ENCODE measurements at places on chromosomes 5 and 9.

DNA sequence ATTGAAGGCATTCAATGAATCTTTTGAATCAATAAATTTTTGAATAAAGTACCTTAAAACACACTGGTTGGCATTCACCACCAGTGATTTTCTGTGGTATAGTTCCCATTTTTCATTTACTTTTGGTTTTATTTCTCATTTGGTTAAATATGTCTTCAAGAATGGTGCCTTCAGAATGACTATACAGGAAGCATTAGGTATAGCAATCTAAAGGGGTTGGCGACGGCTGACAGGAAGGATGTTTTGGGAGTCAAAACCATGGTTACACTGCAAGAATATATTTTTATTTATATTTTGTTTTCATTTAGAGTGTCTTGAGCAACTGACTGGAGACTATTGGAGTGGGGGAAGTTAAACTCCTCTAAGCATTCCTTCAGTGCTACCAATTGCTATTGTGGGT lies 235.7 kb downstream of the HTR1A start:
- DNase-seq = no peak

DNA sequence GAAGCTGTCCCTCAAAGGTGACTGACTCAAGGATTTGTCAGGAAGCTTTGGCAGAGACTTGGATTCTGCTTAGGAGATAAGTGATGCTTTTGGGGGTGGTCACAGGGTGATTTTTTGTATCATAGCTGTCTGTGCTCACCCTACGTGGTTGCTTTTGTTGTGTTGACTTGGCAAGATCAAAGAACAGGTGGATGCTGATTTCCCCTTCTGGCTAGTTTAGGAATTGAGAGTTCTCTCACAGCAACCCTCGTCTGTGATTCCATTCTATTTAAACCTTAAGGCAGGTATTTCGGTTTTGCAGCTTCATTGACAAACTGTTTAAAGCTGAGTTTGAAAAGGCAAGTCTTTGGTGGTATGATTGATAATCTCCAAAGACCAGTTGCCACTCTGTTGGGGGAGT lies 27.2 kb downstream of the ARHGAP26 start:
- no peak for DNase-seq

- no peak for DNase-seq
Measured at GRCh38 chr5:163505049-163505367, 411 bp upstream of the MAT2B start.

DNA sequence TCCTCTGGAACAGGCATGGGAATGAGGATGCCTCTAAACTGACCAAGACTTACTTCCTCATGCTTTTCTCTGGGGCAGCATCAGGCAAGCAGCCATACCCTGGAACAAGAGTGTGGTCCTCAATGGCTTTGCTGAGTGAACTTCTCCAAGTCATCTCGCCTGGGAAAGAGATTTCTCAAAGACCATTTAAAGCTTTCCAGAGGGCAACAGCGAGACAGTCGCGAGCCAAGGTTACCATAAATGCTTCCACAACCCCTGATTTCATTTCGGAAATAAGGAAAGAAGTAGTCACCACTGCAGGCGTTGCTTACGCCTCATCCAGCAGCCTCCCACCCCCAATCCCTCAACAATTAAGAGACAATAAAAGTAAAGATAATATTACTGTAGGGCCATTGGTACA lies 1.1 kb upstream of the SNCAIP start:
- no peak for DNase-seq

- DNase-seq = no peak
Measured at GRCh38 chr5:16508730-16509531, 43.3 kb upstream of the ZNF622 start.

DNA sequence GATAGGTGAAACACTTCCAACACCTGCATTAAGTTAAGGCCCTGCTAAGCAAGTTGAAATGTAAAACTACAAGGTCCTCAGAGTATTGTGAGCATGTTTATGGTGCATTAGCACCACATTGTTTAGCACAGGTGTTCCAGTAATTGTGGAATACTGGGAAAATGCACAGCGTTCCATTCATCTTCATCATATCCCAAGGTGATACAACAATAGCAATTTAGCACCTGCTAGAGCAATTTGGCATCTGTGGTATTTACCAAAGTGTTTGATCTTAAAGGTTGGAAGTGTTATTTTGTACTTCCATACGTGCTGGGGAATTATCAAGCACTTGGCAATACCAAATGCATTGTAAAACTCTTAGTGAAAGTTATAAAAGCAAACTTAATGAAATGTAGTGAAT lies 266.8 kb downstream of the CYLC2 start:
- DNase-seq = no peak

GRCh38 chr9:121912812-121913627 lies 180.1 kb downstream of the TTLL11 start:
- DNase-seq = no peak

- no peak for DNase-seq
Measured at GRCh38 chr9:18063856-18064390, 410.0 kb upstream of the ADAMTSL1 start.

DNA sequence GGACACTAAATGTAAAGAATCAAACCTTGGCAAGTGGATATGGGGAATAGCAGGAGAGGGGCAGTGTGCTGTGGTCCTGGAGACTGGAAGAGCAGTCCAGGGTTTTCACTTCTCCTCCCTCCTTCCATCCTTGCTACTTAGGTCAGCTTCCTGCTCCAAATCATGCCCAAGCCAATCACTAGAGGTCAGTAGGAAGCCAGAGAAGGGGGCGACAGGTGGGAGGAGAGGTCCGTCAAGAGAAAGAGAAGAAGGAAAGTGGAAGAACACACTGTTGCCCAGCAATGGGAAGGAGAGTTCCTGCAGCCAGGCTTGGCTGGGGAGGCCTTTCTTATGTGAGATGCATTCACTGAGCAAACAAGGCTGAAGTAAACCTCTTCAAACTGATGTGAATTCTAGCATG lies 289.6 kb downstream of the DTWD2 start:
- no peak for DNase-seq

DNA sequence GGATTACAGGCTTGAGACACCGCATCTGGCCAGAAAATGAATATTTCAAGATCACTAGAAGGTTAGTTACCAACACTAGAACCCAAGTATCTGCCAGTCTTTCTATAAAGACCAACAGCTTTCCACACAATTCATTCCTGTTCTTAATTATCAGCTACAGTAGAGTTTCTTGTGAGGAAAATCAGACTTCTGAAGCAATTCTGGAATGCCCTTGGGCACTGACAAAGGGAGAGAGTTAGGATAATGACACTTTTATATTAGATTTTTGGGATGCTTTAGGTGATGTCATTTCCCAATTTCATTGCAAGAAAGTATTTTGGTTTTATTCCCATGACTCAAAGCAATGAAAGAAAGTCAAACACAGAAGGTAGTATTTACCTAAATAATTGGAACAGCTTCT lies 497.0 kb upstream of the TUSC1 start:
- DNase-seq = no peak

GRCh38 chr5:81835814-81836367 lies 85.0 kb upstream of the SSBP2 start:
- no peak for DNase-seq
